AG04450 (cell line): ENCODE measurements at places on chromosomes 1 and 21. TPM values are rescaled to one million over a fixed set of nuclear protein-coding genes. Genes with fewer than 3 reads are reported as not detected.

DNA sequence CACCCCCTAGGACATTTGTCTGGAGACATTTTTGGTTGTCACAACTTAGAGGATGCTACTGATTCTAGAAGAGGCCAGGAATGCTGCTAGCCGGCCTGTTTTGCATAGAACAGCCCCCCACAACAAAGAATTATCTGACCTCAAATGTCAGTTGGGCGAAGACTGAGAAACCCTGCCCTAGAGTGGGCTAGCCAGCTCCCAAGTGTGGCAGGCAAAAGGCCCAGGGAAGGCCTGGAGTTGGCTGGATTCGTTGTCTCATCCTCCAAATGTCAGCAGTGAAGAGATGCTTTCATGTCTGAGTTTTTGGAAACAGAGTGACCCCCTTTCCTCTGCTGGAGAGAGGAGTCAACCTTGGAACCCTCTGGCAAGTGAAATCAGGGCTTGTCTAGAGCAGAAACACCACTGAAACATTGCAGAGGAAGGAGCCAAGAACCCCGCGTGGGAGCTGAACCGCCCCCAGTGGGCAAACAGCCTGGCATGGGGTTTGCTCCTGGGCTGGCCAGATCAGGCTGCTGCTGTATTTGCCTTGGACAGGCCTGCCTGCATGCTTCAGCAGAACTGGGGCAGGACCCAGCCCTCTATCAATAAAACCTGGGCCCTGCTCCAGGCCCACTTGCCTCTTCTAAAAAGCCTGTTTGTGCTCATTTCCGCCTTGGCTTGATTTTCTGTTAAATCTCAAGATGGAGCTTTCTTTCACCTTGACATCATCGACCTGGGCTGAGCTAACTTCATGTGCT is 32.9 kb downstream of the RASSF5 start:
- DNase-seq = no peak

MX2 gene
- 0.76 and 0.82 TPM in 2 replicates for polyA plus RNA-seq

MCOLN3 gene
- polyA plus RNA-seq = 0.05 TPM in 2 replicates

GRCh38 chr1:161921990-161922389 is 101.7 kb downstream of the OLFML2B start:
- no peak for DNase-seq

GPR61 gene
- not detected in 2 replicates for polyA plus RNA-seq

DNA sequence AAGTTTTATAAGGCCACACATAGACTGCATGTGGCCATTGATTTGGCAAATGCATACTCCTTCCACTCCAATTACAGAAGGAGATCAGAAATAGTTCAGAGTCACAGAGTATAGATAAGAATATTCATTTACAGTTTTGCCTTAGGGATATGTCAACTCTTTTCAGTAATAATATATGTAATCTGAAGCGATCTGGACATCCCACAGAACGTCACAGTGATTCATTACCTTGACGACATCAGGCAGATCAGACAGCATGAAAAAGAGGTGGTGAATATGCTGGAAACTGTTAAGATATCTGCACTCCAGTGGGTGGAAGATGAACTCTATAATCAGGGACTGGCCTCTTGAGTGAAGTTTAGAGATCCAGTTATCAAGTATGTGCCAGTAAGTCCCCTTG is 240.4 kb downstream of the DPYD start:
- no peak for DNase-seq

- no peak for DNase-seq
Measured at GRCh38 chr1:29511436-29511835, 275.1 kb downstream of the PTPRU start.

DNA sequence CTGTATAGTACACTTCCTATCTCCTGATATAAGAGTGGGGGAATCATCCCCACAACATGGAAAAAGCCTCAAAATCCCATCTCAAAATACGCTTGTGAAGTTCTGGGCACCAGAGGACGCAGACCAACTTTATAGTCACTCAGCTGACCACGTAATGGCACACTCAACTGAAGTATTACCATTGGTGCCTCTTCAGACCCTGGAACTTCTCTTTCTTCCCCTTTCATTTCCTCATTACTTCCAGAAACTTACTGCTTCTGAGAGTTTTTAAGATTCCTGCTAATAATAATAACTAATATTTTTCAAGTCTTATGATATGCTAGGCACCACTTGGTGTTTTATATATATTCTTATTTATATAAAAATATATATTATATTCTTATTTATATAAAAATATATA is 202.6 kb downstream of the PTPRC start:
- no peak for DNase-seq

NR1I3 gene
- not detected in 2 replicates for polyA plus RNA-seq

PCAT6 gene
- 3.0 and 4.0 TPM in 2 replicates for polyA plus RNA-seq

DNA sequence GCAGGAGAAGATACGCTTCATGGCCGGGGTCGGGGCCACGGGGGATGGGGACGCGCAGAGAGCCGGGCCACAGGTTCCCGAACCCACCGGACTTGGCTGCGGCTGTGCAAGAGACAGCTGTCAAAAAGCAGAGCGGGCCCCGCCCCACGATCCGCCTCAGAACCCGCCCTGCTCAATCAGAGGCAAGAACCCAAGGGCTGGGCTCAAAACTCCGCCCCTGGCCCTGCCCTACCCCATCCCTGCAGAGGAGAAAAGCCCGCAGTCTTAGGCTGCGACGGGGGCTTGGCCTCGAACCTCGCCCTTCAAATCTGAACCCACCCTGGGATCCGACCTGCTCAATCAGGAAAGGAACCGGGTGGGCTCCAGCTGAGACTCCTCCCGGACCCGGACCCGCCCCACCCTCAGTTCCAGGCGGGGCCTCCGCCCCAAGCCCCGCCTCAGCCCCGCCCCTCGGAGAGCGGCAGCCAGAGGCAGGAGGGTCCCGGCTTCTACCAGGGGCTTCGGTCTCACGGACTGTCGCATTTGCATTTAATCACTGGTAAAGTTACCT is at the start of gene ANKRD35:
Gene ANKRD35 (minus strand): TSS at position 129 of the 550 bp plus-strand sequence. CDS start 108 bp downstream, at position 21.
- no peak for DNase-seq

- DNase-seq = no peak
Measured at GRCh38 chr1:226490426-226490809, 58.1 kb upstream of the STUM start.

DNA sequence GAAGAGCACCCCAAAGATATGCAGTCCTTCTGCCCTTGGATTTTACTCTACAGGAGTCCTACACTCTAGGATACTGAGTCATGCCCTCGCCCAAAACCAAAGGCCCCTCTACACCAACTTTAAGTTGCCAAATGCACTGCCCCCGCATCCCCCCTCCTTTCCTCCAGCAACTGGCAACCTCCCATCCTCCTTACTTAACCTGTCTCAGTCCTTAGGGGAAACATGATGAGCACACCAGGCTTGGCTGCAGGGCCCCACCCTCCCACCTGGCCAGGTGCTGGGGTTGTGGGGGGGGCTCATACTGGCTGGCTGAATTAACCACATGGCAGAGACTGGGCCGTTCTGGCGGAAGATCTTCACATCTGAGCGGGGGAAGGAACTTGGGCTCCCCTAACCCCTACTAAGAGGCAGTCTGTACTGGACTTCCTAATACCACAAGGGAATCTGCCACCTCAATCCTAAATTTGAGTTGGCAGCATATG is 1.2 kb downstream of the HDGF start:
- DNase-seq = no peak

GRCh38 chr1:14698314-14698713 is 99.8 kb downstream of the KAZN start:
- DNase-seq = no peak

DNA sequence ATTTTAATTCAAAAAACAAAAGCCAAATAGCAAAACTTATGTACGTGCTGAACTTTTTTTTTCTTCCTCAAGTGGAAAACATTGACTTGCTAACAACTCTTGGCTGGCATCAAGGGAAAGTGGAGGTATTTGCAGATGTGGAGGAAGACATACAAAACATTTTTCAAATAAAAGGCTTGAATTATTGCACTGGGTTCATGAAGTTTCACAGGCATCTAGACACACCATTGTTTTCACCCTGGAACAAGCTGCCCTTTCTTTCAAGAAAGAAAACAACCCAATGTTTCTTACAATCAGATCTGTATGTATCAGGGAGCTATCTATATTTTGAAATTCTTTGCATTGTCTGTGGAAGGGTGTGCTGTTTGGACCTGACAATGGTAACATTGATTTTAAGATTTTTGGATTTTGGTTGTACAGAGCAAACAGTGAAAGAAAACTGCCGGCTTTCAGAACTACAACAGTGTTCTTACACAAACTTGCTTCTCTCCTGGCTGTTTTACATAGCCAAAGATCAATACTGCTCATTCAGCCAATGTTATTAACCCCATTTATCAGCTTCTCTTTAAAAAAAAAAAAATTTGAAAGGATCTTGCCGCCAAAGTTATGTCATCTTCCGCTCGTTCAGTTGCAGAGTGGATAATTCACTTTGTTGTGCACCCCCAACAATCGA is 187.7 kb upstream of the FOXD3 start:
- DNase-seq = no peak

DNA sequence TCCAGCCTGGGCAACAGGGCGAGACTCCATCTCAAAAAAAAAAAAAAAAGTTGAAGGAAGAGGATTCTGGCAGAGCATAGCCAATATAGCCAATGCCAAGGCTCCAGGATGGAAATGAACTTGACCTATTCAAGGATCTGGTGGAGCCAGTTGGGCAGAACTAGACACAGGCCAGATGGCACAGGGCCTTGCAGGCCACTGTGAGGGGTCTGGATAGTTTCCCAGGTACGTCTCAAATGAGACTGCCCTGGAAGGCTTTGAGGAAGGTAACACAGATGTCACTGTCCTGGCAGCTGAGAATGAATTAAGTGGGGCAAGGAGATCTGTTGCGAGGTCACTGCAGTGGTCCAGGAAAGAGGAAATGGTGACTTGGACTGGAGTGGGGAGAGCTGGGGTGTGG is 12.0 kb upstream of the ARHGEF19 start:
- no peak for DNase-seq

GRCh38 chr1:158992787-158993312 is 16.9 kb upstream of the IFI16 start:
- no peak for DNase-seq

MSH4 gene
- polyA plus RNA-seq = 0.04 TPM in 2 replicates

GRCh38 chr1:246798606-246799496 is 74.6 kb downstream of the SCCPDH start:
- no peak for DNase-seq

S100A14 gene
- 0.09 TPM in 1 of 2 replicates, not detected in the other for polyA plus RNA-seq

DNA sequence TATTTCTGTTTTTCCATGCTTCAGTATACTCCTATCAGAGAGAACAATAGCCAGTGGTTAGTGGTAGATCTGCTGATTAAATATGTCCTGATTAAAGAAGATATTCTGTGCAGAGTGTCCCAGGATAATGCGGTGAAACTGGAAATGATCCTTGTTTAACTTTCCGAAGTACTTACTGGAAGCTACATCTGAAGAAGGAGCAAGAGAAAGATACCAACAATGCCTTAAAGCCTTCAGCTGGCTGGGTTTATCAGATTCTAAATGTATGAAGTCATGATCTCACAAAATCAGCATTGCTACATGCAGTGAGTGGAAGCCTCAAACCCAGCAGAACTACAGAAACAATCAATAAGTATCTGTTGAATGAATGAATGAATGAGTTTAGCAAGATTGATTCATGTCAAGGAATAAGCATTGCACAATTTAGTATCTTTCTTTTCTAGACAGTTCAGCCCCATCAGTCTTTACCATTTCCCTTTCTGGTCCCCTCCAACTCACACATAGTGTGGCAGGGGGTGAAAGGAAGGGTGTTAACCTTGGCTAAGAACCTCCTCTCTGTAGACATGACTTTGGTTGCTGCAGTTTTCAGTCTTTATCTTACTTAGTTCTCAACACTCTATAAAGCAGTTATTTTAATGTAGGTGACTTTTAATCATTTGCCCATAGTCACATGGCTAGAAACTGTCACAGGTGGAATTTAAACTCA is 24.7 kb upstream of the DNASE2B start:
- no peak for DNase-seq

DNA sequence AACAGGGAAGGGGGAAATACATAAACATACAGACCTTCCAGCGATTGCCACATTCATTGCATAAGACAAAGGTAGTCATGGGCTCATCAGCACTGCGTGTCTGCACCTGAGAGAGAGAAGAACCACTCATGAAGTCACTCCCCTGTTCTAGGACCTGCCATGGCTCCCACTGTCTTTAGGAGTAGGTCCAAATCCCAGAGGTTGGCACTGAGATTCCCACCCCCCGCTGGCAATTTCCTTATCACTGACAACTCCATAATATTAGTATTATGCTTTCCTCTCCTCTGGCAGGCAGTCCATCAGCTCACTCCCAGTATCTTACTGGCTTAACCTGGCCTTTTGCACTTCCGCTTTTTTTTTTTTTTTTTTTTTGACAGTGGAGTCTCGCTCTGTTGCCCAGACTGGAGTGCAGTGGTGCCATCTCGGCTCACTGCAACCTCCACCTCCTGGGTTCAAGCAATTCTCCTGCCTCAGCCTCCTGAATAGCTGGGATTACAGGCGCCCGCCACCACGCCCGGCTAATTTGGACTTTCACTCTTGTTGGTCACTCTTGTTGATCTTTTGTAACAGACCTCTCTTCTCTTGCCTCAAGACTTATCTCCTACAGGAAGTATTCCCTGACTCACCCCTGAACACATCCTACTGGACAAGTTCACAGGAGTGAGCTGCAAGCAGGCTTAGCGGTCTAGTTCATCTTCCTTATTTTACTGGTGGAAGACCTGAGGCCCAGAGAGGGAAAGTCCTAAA is 14.8 kb upstream of the ZNF436 start:
- no peak for DNase-seq

DNA sequence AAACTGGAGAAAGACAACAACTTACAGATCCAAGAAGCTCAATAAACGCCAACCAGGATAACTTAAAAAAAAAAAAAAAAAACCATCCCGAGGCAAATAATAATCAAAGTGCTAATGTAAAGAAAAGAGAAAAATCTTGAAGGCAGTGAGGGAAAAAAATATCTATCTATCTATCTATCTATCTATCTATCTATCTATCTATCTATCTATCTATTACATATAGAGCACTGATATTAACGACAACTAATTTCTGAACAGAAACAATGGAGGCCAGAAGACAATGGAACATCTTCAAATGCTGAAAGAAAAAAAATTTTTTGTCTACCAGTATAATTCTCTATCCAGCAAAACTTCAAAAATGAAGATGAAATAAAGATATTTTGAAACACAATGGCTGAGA is 18.0 kb downstream of the PACC1 start:
- DNase-seq = no peak

DNA sequence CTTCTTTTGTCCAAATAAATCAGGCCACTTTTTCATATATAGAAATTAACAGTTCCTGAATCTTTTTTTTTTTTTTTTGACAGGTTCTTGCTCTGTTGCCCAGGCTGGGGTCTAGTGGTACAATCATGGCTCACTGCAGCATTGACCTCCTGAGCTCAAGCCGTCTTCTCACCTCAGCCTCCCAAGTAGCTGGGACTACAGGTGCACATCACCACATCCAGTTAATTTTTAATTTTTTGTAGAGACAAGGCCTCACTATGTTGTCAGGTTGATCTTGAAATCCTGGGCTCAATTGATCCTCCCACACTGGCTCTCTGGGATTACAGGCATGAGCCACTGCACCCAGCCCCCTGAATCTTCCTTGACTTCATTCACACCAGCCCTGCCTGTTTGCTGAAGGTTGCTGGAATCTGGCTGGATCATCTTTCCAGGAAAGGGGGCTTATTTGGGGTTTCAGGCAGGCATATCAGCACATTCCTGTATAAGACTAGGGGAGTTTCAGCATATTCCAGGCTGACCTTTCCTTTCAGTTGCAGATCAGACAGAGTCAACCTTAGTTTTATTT is 78.2 kb upstream of the ARHGAP29 start:
- no peak for DNase-seq

- peak; percentile 74 for DNase-seq
Measured at GRCh38 chr1:218705911-218706893, 361.1 kb downstream of the TGFB2 start.
